ENCODE measurements at places on chromosomes 2 and 18.

GRCh38 chr2:181340891-181341290 lies 116.3 kb upstream of the ITGA4 start:
- no peak for DNase-seq

DNA sequence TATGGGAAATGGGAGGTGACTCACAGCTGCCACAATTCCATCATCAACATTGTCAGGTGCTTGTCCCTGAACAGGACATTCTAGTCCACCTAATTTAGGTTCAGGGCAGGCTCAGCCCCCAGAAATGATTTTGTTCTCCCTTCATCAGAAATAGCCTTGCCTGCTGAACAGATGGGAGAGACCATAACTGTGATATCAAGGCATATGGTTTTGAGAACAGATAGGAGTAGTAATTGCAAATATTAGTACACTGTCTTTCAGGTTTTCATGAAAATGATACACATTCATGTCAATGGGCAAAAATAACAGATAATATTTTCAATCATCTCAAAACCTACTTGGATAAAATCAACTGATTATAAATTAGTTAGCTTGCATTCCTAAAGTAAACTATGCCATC lies 316.5 kb downstream of the MBD2 start:
- no peak for DNase-seq

DNA sequence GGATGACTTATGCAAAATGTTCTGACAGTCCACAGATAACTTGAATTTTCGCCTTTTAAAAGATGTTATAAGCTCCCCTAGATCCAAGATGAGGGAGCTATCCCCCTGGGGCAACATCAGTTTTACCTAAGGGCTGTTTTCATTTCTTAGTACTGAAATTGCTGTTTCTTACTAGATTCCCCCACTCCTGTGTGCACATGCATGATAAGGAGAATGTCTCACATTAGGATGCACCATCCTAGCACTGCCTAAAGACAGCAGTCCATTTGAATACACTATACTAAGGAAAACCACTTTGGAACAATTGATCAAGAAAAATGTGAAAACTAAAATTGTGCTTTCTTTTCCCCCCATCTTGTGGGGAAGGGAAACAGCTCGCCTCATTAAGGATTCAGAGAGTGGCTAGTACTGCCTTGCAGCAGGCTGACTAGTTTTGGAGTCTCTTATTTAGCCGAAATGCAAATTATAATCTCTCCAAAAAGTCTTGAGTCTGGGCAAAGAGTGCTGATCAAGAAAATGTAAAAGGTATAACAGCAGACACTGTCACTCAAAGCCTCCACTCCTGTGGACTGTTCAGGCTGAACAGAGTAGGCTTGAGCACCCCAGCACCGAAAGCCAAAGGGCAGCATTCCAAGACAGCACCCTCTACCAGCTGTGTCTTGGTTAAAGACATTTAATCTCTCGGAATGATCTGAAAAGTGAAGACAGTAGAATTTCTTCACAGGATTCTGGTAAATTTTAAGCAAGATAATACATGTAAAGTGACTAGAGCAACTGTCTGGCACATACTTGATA lies 65.0 kb downstream of the ZNF385B start:
- DNase-seq, result no peak

DNA sequence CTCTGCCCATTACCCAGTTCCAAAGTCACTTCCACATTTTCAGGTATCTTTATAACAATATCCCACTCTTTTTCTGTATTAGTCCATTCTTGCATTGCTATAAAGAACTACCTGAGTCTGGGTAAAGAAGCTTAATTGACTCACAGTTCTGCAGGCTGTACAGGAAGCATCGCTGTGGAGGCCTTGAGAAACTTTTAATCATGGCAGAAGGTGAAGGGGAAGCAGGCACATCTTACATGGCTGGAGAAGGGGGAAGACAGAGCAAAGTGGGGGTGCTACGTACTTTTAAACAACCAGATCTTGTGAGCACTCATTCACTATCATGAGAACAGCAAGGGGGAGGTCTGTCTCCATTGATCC lies 85.4 kb upstream of the MAP4K3 start:
- DNase-seq, result no peak

DNA sequence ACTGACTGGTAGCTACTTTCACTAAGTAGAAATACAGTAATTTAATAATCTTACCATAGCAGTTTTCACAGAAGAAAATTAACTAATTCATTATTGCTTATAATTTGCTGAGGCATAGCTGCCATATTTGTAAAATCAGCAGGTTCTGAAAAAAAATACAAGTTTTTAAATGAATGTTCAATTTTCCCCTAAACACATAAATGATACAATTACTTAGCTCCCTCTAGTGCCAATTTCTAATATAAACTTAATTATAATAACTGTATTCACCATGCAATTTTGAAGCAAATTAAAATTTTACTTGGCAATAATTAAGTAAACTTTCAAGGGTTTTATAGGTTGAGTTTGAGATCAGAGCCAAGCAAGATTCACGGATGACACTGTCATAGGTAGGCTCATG lies 1321.6 kb upstream of the ACVR2A start:
- DNase-seq, result no peak

DNA sequence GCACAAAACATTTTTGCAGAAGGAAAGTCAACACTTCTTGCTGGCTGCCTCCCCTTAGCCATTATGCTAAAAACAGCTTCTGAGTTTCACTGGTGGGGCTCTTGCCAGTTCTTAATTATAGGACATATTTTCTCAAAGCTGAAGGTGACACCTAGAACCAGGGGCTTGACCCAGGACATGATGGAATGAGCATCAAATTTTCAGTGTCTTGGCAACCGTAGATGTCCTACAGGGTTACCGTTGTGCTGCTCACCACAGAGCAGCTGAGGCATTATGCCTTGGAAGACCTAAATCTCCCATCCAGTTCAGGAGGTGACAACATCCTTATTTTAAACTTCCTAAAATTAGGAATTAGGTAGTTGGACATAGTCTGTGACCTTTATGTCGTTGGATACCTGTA lies 46.7 kb downstream of the TMEM185B start:
- no peak for DNase-seq
